ENCODE measurements at places on chromosomes 5 and 9.

DNA sequence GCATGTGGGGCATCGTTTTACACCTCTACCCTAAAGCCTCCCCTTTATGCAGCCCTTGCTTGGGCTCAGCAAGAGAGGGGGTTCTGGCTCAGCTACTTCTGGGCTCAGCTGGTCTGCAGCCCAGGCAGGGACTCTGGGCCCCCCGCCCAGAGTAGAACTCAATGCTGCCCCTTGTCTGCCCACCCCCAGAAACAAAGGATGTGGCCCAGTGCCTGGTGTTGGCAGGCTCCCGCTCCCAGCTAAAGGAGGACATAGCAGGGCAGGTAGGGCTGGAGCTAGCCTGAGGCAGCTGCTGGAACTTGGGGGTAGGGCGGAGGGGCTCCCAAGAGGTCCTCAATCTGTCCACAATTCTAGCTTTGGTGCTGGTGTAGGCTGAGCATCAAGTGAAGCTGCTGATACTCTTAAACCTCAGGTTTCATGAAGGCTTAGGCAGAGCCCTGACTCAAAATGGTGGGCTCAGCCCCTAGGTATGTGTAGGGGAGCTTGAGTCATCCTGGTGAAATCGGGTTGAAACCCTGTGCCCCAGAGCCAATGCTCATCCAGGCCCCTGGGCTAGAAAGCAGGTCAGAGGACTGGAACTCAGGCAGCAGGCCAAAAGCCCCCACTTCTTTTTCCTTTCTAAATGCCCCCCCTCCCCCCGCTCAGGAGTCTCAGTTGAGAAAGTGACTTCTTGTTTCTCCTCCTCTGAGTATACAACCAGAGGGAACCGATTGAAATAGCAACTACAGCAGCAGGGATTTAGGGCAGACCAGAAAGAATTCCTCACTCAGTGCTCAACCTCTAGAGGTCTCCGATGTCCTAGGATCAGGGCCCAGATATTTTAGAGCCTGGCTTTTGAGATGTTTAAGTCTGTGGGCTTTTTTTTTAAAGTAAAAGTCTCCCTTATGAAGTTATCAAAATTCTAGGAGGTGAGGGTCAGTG is 11.4 kb downstream of the PSD2 start:
- peak; percentile 11 for DNase-seq

GRCh38 chr5:7329141-7329540 is 66.8 kb upstream of the ADCY2 start:
- DNase-seq, result no peak

DNA sequence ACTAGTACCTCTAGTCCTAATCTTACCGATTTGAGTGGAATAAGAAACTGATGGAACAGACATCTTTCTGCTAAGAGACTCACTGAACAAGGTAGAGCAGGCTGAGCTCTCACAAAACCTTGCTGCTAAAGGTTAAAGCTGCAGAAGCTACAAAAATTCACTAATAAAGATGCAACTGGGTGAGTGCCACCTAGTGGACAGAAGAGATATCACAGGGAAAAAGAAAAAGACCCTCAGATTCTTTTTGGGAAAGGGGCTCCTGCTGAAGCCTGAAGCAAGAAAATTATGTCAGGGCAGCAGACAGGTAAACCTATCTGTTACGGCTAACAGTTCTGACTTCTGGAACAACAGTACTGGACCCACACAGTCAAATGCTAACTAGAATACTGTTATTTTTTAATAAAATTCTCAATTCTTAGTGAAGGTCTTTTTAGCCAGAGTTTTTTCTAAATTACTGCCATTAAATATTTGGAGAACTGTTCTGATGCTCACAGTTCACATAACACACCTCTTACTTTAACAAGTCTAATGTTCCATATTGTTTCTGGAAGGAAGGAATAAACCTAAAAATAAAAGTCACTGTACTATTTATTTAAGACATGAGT is 51.2 kb downstream of the DIAPH1 start:
- no peak for DNase-seq

GRCh38 chr5:9288234-9288633 is 257.6 kb downstream of the SEMA5A start:
- no peak for DNase-seq

DNA sequence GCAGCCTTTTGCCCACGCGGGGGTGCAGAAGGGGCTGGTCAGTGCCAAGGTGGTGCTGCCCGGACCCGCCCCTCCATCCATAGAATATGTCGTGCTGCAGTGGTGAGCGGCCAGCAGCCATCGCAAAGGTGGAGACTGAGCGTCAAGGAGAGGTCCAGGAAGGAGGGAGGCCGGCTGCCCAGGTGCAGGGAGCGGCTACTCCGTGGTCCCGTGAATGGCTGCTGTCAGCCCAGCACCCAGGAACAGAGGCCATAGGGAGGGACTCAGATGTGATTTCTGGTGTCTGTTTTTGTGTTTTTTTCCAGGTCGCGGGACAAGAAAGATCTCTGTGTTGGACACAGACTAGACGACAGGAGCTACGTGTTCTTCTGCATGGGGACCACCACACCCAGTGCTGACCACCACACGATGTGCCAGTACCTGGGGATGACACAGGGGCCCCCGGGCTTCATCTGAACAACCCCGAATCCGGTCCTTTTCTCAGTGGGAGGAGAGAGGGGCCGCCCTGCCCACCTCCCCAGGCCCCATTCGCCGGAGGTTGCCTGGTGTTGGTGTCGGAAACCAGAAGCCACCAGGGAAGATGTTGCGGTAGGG is 29.0 kb downstream of the PAEP start:
- peak; percentile 28 for DNase-seq

DNA sequence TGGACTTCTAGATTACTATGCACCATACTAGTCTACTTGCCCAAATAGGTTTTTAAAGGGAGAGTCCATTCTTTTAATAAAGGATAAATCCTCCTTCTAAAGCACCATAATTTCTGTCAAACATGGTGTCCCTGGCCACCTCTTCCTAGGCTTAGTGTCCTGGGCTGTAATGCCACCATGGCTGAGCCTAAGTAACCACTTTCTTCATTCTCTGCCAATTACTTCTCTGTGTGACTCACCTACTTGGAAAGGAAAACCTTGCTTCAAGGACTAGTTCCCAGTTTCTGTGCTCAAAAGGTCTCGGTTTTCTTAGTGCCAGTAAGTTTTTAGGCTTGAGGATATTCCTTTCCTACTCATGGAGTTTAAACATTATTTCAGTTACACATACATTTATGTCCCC is 273.4 kb downstream of the DENND1A start:
- no peak for DNase-seq

GRCh38 chr5:140574165-140574564 is 9.5 kb downstream of the SLC35A4 start:
- no peak for DNase-seq
